ENCODE measurements at places on chromosomes 6 and 20. TPM values are rescaled to one million over a fixed set of nuclear protein-coding genes. Genes with fewer than 3 reads are reported as not detected.

- no peak for DNase-seq
These were observed 17.9 kb upstream of the ANKRD60 start for GRCh38 chr20:58246346-58246745.

- no peak for DNase-seq
These were observed 42.4 kb upstream of the EPB41L1 start for GRCh38 chr20:36112112-36112511.

The GABRR1 gene
- total RNA-seq: not detected

The POLR1C gene
- total RNA-seq: 20.1 TPM

- DNase-seq: no peak
These were observed 50.7 kb upstream of the TPD52L1 start for GRCh38 chr6:125102891-125103290.

- DNase-seq: no peak
These were observed 192.8 kb upstream of the PDE10A start for GRCh38 chr6:165855856-165856255.

The REM1 gene
- total RNA-seq: not detected

Data from chondrocyte (in vitro differentiated cells).